ENCODE measurements at places on chromosomes 16 and 17.

DNA sequence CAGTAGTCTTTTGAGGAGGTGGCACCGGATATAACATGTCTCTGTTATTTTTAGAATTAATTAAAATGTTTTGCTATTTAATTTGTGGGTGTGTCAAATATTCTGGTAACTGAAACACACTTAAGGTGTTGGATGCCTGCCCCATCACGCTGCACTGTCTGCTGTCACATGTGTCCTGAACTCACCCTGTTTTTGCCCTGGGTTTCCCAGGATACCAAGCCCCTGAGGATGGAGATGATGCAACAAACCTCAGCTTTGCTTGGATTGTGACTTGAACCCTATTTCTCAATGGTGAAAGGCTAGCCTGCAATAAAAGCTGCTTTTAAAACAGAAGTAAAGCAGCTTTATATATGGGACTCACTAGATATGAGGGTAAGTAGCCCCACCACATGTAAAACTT, 11.5 kb upstream of the DUSP14 start:
- no peak for DNase-seq

- no peak for DNase-seq
Observed at GRCh38 chr17:41529491-41529915, 1.4 kb upstream of the KRT19 start.

GRCh38 chr16:19366391-19366790, 51.3 kb upstream of the TMC5 start:
- DNase-seq = no peak

GRCh38 chr17:43396491-43397060, 2.2 kb upstream of the ARL4D start:
- DNase-seq = no peak
